ENCODE measurements at places on chromosomes 13 and 19.

DNA sequence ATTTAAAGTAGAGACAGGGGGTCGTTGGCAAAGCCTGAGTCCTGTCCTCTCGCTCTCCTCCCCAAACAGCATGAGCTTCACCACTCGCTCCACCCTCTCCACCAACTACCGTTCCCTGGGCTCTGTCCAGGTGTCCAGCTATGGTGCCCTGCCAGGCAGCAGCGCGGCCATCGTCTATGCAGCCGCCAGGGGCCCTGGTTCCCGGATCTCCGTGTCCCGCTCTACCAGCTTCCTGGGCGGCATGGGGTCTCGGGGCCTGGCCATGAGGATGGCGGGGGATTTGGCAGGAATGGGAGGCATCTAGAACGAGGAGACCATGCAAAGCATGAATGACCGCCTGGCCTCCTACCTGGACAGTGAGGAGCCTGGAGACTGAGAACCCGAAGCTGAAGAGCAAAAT, 1117.2 kb upstream of the MIR17HG start:
- no peak for DNase-seq

- DNase-seq: peak; percentile 99
Observed at GRCh38 chr19:17680230-17680722, 7.9 kb downstream of the UNC13A start.

- peak; percentile 94 for DNase-seq
Observed at GRCh38 chr13:50410921-50411746, 395.9 kb downstream of the KCNRG start.

- peak; percentile 6 for DNase-seq
Observed at GRCh38 chr13:39105110-39105509, 66.9 kb downstream of the NHLRC3 start.

DNA sequence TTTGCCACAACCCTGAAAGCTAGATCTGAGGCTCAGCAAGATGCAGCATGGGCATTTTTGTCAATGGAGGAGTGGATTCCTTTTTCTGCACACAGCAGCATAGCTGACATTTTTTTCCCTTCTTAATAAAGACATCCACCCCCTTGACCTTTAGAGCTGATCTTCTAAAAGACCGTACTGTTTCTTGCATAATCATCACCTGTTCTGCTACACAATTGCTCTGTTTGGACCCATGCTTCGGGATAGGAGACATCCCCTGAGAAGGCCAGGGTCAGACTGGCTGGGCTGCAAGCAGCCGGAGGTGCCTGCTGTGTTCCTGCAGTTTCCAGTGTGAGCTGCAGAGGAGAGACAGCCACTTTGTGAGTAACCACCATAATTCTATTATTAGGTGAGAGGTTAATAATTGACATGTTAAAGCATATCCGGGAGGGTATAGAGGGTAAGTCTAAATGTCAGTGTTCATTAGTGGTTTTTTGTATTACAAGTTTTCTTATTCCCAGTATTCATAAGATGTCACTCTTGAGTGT, 108.5 kb upstream of the C1QTNF9B start:
- DNase-seq: no peak

DNA sequence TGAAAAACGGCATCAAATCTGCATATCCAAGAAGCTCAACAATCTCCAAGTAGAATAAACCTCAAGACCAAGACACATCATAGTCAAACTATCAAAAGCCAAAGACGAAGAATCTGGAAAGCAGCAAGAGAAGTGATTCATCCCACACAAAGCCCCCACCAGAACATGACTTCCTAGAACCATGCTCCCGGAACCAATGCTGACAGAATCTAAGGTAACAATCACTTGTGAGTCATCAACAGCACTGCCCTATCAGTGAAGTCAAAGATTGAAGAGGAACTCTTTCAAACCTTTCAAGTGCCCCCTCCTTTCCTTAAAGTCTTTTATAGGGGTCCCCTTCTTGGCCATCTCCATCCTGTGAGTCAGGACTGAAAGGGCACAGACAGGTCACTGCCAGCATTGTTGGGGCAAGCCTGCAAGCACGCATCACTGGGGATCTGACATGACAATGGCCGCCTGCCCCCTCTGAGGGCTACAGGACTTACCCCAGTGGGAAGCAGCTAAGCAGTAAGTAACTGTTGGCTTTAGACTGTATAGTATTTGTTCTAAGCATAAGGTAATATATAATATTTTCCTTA, at the start of gene CCDC70:
Gene CCDC70 (plus strand): TSS at position 247 of the 578 bp plus-strand sequence. CDS start 3,443 bp downstream, outside the sequence.
- DNase-seq: peak; percentile 93

DNA sequence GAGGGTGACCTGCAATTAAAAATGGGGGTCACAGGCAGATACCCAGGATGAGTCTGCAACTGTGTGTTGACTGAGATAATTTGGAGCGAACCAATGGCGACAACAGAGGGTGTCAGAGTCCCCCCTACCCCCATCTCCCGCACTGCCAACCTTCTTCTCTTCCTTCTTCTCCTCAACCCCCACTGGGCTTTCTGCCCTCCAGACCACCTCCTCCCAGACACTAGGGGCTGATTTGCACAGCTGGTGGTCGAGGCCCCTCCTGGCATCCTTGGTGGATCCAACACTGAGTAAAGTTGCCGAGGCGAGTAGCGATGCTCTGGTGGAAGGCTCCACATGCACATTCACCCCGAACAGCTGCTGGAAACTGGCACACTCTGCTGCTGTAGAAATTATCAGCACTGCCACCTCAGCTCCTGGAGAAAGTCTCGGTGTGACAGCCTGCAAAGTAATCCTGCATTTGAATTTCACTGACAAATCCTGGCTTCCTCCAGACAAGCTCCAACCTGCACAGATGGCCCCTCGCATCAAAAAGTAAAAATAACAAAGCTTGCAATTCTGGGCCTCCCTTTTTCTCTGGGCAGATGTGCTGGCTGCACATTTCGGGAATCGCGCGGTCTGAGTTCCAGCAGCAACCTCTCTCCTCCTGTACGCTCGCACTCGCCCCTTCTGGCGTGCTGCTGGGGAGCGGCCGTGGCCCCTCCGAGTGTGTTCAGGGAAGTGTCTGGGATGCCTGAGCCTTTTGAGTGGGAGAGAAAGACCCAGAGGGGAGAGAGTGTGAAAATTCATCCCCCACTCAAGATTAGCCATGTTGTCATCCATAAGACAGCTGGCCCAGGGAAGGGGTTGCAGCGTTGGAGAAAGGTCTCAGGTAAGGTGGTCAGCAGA, 28.5 kb downstream of the CCNE1 start:
- DNase-seq: no peak

DNA sequence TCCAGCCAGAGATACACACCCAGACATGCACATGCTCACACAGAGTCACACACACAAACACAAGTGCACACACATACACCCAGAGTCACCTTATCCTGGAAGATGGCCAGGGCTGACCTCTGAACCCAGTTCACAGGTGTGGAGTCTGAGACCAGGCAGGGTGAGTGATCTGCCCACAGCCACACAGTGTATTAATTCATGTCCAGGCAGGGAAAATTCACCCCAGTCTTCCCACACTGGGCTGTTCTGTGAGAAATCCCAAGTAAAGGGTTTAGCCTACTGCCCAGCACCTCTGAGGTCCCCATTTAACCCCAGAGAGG, 2.0 kb downstream of the POU2F2 start:
- DNase-seq: no peak

- DNase-seq: no peak
Observed at GRCh38 chr19:54606230-54606629, 12.8 kb downstream of the LILRA1 start.

GRCh38 chr13:111597191-111597611, 276.8 kb downstream of the TEX29 start:
- no peak for DNase-seq

DNA sequence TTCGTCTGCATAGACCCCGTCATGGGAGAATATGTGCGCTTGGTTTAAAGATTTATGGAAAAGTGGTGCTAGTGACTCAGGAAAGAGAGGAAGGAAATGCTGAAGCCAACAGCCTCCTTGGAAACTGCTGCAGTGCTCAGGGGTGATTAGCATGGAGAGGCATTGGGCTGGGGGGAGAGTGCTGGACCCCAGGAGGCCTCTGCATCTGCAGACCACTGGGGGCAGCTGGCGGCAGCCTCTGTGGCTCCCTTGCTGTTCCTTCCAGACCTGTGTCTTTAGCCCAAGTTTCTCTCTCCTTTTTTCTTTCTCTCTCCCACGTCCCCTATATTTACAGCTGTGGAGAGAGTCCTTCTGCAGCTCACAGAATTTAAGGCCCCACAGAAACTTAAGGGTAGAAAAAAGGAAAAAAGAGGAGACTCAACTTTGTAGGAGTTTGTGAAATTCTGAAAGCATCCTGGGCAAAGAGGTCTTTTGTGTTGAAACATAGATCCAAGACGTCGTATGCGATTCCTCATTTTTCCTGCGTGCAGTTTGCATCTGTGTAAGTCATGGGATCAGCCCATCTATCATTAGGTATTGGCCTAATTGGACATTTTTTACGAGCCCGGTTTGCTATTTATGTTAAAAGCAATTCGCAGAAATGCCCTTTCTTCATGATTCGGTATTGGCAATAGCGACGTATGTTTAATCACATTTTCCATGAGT, 116.2 kb upstream of the ZNF536 start:
- no peak for DNase-seq

GRCh38 chr19:30790056-30790680, 418.0 kb downstream of the ZNF536 start:
- no peak for DNase-seq

DNA sequence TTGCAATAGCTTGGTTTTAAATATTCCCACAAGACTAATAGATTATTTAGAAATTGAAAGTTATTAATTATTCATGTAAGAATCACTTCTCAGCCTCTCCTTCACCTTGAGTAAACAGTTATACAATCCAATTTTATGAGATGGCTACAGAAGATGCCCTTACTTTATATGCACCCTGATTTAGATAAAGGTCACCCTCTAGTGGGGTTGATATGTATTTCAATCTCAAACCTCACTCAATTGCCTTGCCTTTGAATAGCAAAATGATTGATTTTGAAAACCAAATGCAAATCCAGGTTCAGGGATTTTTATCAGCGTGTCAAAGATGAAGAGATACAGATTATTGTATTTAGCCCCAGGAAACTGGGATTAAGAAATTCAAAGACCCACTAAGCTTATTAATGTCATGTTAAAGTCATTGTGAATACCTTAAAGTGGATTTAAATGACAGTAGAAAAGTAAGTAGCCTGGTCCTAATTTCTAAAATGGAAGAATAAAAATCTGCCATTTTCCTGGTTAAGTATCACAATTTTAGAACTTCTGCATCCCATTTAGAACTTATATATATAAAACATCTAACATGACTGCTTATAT, 305.1 kb downstream of the ITGBL1 start:
- DNase-seq: peak; percentile 31

- DNase-seq: no peak
Observed at GRCh38 chr13:43111559-43112400, 88.4 kb downstream of the DNAJC15 start.

DNA sequence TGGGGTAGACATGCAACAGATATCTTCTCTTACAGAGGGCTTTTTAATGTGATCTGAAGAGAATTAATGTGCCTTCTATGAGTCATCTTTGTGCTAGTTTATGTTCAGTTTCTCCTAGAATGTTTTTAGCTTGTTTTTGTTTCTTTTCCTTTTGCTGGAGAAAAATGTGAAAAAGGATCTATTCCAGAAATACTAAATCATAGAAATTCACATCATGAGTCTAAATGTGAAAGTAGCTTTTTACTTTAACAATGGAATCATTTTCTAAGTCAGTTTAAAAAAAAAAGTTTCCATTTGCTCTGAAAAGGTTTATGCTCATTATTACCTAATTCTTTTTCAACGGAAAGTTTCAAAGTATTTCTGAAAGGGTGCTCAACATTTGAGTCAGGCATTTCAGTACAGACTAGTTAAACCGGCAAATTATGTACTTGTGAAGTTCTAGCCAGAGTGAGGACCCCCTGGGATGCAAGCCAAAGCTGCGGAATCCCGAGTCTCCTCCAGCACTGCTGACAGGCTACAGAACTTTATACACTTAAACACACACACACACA, 72.9 kb downstream of the SPATA13 start:
- peak; percentile 7 for DNase-seq

GRCh38 chr19:49474542-49474924, 518 bp downstream of the FLT3LG start:
- no peak for DNase-seq

DNA sequence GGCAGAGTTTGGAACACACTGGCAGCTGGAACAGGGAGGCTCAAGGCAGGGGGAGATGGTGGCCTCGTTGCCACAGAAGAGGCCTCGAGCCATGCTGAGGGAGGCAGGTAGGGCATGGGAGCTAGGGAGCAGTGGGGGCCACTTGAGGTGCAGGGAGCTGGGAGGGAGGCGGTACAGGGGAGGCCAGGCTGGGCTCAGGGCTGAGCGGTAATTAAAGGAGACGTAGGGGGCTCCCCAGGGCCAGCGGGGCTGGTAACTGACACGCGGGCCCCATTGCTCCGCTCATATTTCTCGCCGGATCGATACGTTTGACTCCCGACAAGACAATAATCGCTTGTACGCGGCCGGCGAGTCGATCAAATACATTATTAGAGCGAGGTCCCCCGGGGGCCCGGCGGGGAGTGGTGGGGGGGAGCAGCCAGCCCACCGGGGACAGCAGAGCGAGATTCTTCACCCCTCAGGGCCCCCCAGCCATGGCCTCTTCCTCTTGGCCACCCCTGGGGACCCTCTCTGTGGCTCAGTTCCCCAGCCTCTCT, 2.4 kb upstream of the POU2F2 start:
- DNase-seq: no peak

GRCh38 chr19:52095172-52096014, at the start of gene ZNF841:
ZNF841 (minus strand) TSS chr19:52095765; CDS start chr19:52084801, 10,964 bp downstream.
- DNase-seq: peak; percentile 88

DNA sequence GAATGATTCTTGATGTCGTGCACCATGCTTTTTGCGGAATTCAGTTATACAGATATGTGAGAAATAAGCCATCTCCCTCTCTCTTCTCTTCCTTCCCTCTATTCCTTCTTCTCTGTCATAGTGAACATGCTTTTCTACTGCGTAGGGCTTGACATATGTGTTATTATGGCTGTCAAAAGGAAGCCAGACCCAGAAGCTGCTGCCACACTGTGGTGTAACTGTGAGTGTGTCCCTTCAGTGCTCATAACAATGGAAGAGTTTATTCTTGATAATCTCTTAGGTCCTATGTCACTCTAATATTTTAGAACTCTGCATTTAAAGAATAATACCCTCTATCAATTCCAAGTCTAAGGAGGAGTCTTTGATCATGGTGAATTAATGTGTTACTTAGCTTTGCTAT, 208.9 kb upstream of the TMTC4 start:
- no peak for DNase-seq

- DNase-seq: no peak
Observed at GRCh38 chr19:47619763-47620162, 10.8 kb downstream of the BICRA start.

DNA sequence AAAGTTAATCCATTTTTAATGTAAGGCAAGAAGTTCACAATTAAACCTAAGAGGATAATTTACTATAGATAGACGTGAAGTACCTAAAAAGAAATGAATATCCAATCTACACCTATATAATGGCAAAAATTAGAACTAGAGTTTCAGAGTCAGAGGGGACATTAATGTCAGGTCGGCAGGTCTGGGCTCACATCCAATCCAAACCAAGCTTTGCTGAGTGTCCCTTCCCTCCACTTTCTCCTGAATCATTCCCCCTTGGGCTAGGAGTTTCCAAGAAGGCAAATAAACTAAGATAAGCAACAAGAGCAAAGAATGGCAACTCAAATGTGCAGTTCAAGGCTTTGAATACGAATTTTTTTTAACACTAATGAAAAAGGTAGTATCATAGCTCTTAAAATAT, 2.9 kb downstream of the FLT3 start:
- DNase-seq: no peak

Measured in kidney capillary endothelial cell (primary cell).